ENCODE measurements at places on chromosomes 5 and 9. TPM values are rescaled to one million over a fixed set of nuclear protein-coding genes. Genes with fewer than 3 reads are reported as not detected.

TCOF1 gene
- 58.9 TPM for total RNA-seq

IL13 gene
- not detected for total RNA-seq

SYNPO gene
- total RNA-seq: 1.5 TPM

PJA2 gene
- 62.0 TPM for total RNA-seq

DNA sequence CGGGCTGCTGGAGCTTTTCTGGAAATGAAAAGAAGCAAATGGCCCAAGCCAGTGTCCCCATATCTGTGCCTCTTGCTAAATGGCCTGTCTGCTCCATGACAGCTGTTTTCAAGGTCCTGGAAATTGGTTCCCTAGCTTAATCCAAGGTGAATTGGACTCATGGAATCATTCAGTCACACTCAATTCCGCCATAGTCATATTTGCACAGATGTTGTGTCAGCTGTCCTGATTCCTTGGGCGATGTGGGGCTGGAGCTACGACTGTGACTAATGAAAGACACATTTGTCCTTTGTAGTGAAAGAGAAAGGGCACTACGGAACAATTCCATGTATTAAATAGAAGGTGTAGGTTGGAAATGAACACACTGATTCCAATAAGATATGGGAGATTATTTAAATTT, 102.9 kb upstream of the MEGF10 start:
- no peak for DNase-seq

DNA sequence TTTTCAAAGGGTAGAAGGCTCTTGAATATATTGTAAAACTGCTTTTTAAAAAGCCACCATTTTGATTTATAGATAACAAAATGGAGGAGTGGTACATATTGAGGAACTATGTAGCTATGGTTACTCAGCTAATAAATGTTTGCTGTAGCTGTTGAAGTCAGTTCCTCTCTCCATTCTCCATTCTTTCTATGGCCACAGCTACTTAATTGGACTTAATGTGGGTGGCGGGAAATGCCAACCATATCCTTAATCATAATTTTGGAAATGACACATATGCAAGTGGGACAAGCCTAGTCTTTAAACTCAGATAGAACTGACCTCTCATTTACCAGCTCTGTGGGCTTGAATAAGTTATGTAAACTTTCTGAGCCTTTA, 10.6 kb downstream of the CDKN2A start:
- DNase-seq: no peak

DNA sequence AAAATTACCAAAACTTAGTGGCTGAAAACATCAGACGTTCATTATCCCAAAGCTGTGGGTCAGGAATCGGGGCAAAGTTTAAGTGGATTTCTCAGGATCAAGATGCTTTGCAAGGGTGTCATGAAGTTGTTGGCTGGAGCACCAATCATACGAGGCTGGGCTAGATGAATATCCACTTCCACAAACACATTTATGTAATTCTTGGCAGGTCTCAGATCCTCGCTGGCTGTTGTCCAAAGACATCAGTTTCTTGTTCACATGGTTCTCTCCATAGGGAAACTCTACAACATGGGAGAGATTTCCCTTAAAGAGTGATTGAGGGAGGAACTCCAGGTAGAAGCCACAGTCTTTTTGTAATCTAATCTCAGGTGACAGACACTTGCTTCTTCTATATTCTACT, 20.2 kb upstream of the CCDC192 start:
- DNase-seq: no peak

DNA sequence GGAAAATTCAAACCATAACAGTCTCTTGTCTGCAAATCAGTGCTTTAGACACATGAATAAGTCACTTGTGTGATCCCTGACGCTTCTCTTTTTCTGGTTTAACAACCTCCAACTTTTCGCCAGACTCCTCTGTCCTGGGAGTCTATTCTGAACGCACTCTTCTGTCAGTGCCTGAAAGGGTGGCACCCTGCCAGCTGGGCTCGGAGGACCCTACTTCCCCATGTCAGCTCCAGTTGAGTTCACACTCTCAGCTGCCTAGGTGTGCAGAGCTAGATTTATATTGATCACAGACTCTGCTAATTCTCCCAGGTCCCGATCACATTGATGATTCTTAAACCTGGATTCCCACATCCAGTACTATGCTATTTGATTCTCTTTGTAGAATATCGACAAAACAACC, 649.1 kb downstream of the BNC2 start:
- no peak for DNase-seq

GRCh38 chr5:135386096-135386495, 12.9 kb downstream of the MACROH2A1 start:
- no peak for DNase-seq

All from progenitor cell of endocrine pancreas (in vitro differentiated cells).